ENCODE measurements at places on chromosomes 11 and 22.

GRCh38 chr11:59437770-59438169, 1.5 kb downstream of the OR5A1 start:
- DNase-seq = no peak

DNA sequence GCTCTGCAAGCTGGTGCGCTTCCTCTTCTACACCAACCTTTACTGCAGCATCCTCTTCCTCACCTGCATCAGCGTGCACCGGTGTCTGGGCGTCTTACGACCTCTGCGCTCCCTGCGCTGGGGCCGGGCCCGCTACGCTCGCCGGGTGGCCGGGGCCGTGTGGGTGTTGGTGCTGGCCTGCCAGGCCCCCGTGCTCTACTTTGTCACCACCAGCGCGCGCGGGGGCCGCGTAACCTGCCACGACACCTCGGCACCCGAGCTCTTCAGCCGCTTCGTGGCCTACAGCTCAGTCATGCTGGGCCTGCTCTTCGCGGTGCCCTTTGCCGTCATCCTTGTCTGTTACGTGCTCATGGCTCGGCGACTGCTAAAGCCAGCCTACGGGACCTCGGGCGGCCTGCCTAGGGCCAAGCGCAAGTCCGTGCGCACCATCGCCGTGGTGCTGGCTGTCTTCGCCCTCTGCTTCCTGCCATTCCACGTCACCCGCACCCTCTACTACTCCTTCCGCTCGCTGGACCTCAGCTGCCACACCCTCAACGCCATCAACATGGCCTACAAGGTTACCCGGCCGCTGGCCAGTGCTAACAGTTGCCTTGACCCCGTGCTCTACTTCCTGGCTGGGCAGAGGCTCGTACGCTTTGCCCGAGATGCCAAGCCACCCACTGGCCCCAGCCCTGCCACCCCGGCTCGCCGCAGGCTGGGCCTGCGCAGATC, 16.5 kb downstream of the P2RY2 start:
- no peak for DNase-seq

- no peak for DNase-seq
Measured at GRCh38 chr11:46127150-46127638, 5.9 kb upstream of the PHF21A start.

DNA sequence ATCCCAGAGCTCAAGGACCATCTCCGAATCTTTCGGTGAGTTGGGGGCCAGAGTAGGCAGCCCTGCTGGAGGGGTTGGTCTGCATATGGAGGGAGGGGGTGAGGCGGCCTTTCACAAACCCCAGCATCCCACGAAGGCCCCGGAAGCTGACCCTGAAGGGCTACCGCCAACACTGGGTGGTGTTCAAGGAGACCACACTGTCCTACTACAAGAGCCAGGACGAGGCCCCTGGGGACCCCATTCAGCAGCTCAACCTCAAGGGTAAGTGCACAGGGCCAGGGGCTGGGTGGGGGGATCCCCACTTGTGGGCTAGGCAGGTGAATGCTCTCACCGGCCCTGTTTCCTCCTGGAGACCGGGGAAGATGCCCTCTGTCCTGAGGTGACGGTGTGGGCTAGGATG, 6.2 kb downstream of the TRPT1 start:
- no peak for DNase-seq

GRCh38 chr11:2237457-2238238, 32.7 kb downstream of the ASCL2 start:
- no peak for DNase-seq

GRCh38 chr11:41003339-41004282, 455.8 kb downstream of the LRRC4C start:
- DNase-seq = no peak

- DNase-seq = no peak
Measured at GRCh38 chr22:45784357-45785277, 113.0 kb downstream of the ATXN10 start.

DNA sequence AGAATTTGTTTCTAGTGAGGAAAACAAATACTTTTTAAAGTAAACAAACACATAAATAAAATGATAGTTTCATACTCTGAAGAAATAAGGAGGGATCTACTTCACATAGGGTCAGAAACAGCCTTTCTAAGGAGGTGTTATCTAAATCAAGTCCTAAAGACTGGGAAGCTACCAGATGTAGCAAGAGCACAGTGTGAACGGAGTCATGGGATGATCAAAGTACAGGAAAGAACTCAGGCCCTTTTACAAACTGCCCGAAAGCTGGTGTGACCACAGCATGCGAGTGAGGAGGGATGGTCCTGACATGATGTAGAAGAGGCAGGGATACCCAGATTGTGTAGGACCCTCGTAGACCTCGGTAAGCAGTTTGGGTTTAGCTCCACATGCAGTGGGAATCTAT, 102.8 kb downstream of the ARHGAP32 start:
- DNase-seq = no peak

DNA sequence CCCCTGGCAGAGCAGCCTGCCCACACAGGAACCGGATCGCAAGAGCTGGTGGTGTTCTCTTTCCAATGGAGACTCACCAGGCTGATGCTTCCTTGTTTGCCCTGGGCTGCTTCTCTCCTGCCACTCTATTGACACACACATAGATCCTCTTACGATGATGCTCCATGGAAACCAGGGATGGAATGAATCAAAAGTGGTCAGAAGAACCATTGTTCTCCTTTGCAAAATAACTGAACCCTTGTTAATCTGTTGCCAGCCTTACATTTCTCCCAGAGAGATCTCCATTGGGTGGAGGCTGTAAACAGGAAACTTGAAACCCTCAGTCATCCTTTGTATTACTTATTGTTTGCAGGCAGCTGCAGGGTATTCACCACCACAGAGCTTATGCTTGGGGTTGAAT, 24.6 kb upstream of the LDLRAD3 start:
- DNase-seq = peak; percentile 69

GRCh38 chr11:128884703-128885338, 6.3 kb upstream of the KCNJ5 start:
- DNase-seq = peak; percentile 88

GRCh38 chr22:17907748-17908051, 116.7 kb downstream of the MICAL3 start:
- DNase-seq = no peak

GRCh38 chr11:83715927-83716535, 429.9 kb upstream of the CCDC90B start:
- DNase-seq = no peak

Measured in NCI-H510A treated with DMSO at 0.1 percent for 48 hours (cell line).